Occipital lobe (tissue), 3 donors: ENCODE measurements at places on chromosomes 5 and 9.

DNA sequence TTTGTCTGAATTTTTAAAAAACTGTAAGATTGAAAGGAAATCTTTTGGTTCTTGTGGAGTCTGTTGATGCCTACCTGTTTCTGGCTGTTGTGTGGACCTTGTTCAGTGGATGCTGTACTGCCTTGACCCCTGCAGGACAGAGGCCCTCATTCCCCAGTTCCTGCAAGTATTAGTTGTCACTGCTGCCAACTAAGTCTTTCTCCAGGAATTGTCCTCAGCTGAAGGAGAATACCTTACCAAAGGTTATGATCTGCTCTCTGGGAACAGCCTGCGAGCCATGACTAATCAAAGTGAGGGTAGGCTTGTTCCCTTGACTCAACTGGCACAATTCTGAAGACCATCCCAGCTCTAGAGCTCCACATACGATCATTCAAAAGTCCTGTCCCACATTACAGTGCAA is 145.3 kb upstream of the FST start:
- DNase-seq: no peak

DNA sequence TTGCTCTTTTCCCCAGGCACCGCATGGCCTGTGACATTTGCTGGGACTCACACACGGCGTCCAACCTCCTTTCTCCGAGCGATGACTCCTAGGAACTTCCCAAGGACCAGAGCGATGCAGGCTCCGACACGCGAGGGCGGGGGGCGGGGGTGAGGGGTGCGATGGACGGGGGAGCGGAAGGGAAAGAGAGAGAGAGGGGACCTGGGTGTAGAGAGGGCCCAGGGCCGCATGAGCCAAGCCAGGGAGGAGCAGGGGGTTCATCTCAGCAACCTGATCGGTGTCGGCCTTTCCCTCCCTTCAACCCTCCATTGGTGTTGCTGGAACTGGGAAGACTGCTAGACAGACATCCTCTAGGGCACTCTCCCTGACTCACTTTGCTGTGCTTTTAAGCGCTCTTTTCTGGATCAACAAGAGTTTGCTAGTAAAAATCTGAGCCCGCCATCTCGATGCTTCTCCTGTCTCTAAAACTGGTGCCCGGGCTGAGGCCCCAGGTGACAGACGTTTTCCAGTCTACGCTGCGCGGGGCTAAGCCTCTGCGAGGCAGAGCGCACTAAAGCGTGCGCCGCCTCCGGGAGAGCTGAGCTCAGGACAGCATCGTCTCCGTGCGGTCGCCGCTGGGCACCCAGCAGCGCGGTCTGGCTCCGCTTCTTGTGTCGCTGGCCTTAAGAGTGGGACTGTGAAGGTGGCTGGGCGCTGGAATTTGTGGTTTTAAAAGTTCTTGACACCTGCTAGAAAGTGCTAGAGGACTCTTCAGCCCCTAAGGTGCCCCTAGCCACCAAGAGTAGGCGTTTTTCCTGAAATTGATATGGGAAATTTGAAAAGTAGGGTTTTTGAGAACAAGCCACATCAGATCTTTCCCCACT is 1.0 kb upstream of the TSLP start:
- peak; percentile 3 for DNase-seq

- DNase-seq: no peak
These were observed 199.5 kb upstream of the PUM3 start for GRCh38 chr9:3043369-3043768.

- no peak for DNase-seq
These were observed 16.3 kb upstream of the CD74 start for GRCh38 chr5:150428978-150429377.

DNA sequence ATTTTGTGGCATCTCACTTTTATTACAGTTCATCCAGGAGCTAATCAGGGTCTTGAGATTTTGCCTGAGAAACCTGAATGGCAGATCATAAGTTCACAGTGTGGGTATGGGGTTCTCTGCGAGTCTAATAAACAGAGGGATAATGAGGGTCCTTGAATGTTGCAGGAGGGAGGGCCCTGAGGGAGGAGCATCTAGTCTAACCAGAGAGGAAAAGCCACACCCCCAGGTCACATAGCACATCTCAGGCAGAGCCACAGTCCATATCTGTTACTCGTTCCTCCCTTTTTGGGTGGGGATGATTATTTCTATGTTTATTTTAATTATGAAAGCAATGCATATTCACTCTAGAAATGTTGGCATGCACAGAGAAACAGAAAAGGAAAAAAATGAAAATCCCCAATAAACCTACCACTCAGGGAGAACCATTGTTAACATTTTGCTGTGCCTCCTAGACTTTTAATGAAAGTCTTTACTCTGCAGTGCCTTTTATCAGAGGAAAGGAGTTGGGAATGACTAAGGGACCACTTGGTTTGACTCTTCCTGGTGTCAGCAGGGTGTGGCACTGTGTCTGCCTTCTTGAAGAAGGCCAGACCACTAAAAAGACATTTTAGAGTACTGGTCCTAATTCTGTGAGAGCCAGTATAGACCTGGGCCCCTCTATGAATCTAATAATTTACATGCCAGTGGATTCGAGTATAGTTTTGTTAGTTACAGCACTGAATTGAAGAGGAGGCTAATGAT is 2.8 kb downstream of the GALNT12 start:
- no peak for DNase-seq

DNA sequence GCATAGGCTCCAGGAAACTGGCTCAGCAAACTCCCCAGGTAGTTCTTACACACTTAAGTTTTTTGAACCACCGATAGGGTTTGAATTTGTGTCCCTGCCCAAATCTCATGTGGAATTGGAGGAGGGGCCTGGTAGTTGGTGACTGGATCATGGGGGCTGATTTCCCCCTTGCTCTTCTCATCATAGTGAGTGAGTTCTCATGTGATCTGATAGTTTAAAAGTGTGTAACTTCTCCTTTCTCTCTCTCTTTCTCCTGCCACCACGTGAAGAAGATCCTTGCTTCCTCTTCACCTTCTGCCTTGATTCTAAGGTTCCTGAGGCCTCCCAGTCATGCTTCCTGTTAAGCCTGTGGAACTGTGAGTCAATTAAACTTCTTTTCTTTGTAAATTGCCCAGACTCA is 22.4 kb upstream of the HACD4 start:
- DNase-seq: no peak

- no peak for DNase-seq
These were observed 173.6 kb downstream of the FANCC start for GRCh38 chr9:95143591-95144561.

DNA sequence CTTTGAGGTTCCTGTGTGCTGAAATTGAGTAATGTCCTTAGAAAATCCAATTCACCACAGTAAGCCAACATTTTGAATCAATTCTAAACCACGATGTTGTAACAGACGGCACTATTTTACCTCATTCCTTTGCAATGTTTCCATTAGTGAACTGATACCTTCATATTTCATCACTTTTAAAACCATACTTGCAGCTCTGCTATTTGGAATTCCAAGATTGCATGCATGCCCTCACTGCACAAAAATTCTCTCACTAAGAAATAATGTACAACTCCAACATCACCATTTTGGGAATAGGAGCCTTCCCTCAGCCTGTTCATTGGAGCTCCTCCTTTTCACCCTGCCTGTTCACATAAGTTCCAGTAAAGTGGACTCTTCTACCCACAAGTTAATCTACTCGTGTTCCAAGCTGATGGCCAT is 74.8 kb upstream of the TGFBR1 start:
- DNase-seq: no peak

DNA sequence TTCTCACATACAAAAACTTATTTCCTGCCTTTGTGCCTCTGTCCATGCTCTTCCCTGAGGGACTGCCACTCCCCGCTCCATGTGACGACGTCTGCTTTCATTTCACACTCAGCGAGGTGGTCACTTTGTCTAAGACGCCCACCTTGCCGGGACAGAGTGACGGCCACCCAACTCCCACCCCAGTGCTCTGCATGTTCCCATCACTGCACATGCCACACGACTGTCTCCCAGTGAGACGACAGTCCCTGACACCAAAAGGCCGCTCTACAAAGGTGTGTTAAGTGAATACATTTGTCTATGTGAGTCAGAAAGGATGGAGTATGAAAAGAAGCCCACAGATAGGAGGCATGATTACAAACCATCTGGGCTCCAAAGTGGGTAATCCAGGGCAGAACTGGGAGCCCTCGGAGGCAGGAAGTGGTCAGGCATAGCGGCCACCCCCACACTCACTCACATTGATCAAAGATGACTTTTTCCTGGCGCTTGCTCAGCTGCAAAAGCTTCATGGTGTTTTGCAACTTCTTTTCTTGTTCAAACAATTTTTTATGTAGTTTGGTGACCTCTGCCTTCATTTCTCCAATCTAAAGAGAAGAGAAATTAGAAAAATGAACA is 185.8 kb downstream of the CDK5RAP2 start:
- no peak for DNase-seq

DNA sequence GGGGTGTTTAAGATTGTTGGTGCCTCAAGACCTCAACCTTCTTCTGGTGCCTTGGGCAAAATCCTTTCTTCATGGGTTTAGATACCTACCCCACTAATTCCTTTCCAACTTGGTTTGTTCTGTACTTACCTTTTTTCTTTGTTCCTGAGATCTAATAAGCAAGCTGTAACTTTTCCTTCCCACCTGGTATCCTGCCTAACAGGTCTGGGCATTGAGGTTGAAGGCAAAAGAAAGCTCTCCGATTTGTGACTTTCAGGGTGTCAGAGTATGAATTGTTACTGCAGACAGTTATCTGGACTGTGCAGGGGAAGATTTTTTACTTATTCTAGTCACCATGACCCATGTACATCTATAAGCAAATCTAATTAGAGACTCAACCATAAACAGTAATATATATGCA is 162.6 kb upstream of the DMRT1 start:
- DNase-seq: no peak

DNA sequence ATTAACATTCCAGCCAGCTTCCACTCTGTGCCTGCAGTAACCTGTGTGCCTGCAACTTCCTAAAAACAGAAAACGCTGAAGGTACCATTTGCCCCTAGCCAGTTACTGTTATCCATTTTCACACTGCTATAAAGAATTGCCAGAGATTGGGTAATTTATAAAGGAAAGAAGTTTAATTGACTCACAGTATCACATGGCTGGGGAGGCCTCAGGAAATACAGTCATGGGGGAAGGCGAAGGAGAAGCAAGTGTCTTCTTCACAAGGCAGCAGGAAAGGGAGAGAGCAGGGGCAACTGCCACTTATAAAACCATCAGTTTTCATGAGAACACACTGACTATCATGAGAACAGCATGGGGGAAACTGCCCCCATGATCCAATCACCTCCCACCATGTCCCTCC is 31.2 kb downstream of the PTCD2 start:
- DNase-seq: no peak

- DNase-seq: no peak
These were observed 40.2 kb upstream of the PALM2AKAP2 start for GRCh38 chr9:109739760-109740159.

DNA sequence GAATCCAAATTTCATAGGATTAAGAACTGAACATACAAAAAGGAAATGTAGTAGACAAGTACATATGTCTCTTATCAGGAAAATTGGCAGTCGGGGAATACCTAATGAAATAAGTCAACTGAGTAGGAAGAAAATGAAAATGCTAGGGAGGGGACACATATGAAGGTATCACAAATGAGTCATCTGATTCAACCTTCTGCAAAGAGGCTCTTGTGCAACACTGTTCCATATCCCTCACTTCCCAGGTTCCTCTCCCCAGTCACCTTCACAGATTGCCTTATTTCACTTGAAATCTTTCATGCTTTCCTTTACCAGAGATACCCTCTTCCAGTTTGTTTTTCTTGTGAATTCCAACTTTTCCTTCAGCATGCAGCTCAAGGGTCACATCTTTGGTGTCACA is 139.0 kb downstream of the RFX3 start:
- no peak for DNase-seq

DNA sequence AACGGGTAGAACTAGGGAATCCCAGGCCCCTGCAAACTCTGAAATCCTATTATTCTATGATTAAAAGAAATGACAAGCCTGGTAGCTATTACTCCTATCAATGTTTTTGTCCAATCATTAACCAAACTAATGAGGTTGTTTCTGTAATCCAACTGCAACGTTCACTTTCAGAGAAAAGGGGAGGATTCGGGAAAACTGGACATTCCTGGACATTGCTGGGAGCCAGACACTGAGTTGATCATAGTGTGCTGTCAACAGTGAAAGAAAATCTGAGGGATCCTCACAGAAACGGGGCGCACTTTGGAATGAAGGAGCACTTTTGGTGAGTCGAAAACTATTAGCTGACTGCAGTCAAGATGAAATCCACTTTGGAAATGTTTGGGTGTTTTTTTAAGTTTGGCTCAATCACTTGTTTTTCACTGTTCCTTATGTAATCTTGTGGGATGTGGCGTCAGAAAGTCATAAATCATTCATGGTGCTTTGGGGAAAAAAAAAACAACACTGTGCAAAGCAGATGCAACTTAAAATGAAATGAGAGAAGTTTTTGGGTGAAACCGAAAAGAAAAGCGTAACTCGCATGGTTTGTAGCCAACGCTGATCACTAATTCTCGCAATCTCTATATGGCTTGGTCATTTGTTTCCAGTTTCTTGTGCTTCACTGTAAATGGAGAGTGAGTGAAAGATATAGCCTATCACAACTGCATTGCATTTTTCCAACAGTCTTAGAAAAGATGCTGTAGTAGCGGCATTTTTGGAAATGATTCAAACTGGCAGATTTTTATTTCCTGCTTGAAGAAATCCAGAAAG is 51.2 kb upstream of the ADRA1B start:
- no peak for DNase-seq

DNA sequence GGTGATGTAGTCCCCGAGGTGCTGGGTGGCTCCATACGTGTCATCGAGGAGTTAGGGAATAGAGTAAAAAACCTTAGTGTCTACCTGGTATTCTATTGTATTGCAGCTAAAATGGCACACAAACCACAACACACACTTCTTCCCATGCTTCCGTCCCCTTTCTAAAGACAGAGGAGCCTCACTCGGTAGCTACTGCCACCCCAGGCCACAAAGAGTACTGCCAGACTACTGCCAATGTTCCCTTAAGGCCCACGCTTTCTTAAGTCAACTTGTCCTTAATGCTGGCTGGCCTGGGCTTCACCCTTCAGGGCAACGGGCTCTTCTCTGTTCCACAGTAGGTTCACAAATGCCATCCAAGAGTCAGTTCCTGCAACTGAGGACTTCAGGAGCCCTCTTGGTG is 673.0 kb downstream of the ELAVL2 start:
- DNase-seq: no peak

GRCh38 chr5:87099968-87100367 is 167.7 kb upstream of the RASA1 start:
- DNase-seq: no peak

DNA sequence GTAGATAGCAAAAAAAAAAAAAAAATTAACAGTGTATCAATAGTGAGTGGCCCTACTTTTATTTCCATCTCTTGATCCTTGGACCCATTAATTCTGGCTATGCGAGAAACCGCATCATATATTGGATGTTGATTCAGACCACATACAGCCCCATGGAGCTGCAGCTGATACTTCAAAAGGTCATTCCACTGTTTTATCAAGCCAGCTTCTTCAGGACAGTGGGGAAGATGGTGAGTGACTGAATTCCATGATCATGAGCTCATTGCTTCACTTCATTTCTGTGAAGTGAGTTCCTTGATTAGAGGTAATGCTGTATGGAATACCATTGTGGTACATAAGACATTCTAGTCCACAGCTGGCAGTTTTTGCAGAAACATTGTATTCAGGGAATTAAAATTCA is 222.9 kb upstream of the MEF2C start:
- DNase-seq: no peak

- DNase-seq: no peak
These were observed 16.6 kb downstream of the ZNF608 start for GRCh38 chr5:124729720-124730359.
